Smooth muscle cell of the pulmonary artery (primary cell): ENCODE measurements at places on chromosomes 2 and 18. TPM values are rescaled to one million over a fixed set of nuclear protein-coding genes. Genes with fewer than 3 reads are reported as not detected.

SCTR gene
- total RNA-seq, result not detected in 2 replicates

CFAP221 gene
- total RNA-seq, result 0.07 and 0.13 TPM in 2 replicates

HTR2B gene
- 23.9 and 37.3 TPM in 2 replicates for total RNA-seq

TUBA3D gene
- 0.10 TPM in 1 of 2 replicates, not detected in the other for total RNA-seq

MAB21L4 gene
- not detected in 2 replicates for total RNA-seq

CARF gene
- 6.5 and 7.0 TPM in 2 replicates for total RNA-seq

LOXHD1 gene
- total RNA-seq, result not detected in 2 replicates

CD226 gene
- 0.46 and 0.69 TPM in 2 replicates for total RNA-seq

ARHGAP28 gene
- 0.03 and 7.2 TPM in 2 replicates for total RNA-seq

PLCD4 gene
- 2.0 and 2.5 TPM in 2 replicates for total RNA-seq

SCYGR4 gene
- total RNA-seq, result not detected in 2 replicates

ITPRIPL1 gene
- total RNA-seq, result 0.26 and 1.3 TPM in 2 replicates

OTX1 gene
- total RNA-seq, result 0.13 TPM in 1 of 2 replicates, not detected in the other

ZC3H6 gene
- total RNA-seq, result 5.9 and 6.3 TPM in 2 replicates

CXCR2 gene
- total RNA-seq, result not detected in 2 replicates

LYG1 gene
- total RNA-seq, result 0.59 and 0.86 TPM in 2 replicates

INHA gene
- total RNA-seq, result 0.26 and 0.43 TPM in 2 replicates

ABCG8 gene
- not detected in 2 replicates for total RNA-seq

NEU4 gene
- total RNA-seq, result 0.07 and 0.13 TPM in 2 replicates

TMEM37 gene
- total RNA-seq, result 0.10 TPM in 1 of 2 replicates, not detected in the other

AQP12A gene
- total RNA-seq, result not detected in 2 replicates

CLEC4F gene
- total RNA-seq, result not detected in 2 replicates

C2orf66 gene
- total RNA-seq, result 0.20 and 0.59 TPM in 2 replicates

SIX2 gene
- 3.9 and 6.2 TPM in 2 replicates for total RNA-seq

OBSL1 gene
- total RNA-seq, result 57.9 and 64.4 TPM in 2 replicates

REG3G gene
- total RNA-seq, result not detected in 2 replicates
